Cortex of kidney (tissue), 1 donor: ENCODE measurements at places on chromosomes 5 and 9.

DNA sequence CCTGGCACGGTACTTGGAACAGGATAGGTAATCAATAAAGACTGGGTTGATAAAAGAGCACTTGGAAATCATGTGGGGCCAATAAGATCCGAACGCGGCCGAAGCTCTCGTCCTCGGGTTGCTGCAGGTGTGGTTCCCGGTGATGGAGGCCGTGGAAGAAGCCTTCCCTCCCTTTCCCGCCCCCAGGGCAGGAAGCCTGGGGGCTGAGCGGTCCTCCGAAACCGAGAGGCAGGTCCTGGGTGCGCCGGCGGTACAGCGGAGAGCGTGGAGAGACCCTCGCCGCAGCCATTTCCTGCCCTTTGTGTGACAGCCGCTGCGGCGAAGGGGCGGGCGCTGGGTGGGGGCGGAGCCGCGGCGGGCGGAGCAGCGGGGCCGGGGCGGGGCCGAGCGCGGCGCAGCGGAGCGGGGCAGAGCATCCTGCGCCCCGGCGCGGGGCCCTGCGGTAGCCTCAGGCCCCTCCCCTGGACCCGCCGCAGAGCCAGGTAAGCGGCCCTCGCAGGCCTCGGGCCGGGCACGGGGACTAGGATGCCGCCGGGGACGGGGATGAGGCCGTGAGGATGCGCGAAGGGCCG is at the start of gene CYFIP2:
TSS of gene CYFIP2 (plus strand) at position 410 of the 572 bp plus-strand sequence. CDS start 19,239 bp downstream, outside the sequence.
- no peak for DNase-seq

GRCh38 chr5:31156631-31157160 is 36.8 kb upstream of the CDH6 start:
- DNase-seq = no peak

GRCh38 chr9:134468358-134468757 is 142.1 kb downstream of the RXRA start:
- no peak for DNase-seq

GRCh38 chr9:128828719-128829452 is 708 bp downstream of the SPOUT1 start:
- no peak for DNase-seq

- no peak for DNase-seq
Measured at GRCh38 chr9:71025728-71026127, 95.7 kb downstream of the TRPM3 start.

- no peak for DNase-seq
Measured at GRCh38 chr5:141338538-141339306, at the start of gene PCDHGA2. TSS of gene PCDHGA2 (plus strand) at chr5:141338760.

GRCh38 chr5:141529873-141530272 is 41.0 kb downstream of the PCDHGC5 start:
- no peak for DNase-seq

GRCh38 chr5:91486638-91487037 is 103.5 kb upstream of the ARRDC3 start:
- DNase-seq = no peak

DNA sequence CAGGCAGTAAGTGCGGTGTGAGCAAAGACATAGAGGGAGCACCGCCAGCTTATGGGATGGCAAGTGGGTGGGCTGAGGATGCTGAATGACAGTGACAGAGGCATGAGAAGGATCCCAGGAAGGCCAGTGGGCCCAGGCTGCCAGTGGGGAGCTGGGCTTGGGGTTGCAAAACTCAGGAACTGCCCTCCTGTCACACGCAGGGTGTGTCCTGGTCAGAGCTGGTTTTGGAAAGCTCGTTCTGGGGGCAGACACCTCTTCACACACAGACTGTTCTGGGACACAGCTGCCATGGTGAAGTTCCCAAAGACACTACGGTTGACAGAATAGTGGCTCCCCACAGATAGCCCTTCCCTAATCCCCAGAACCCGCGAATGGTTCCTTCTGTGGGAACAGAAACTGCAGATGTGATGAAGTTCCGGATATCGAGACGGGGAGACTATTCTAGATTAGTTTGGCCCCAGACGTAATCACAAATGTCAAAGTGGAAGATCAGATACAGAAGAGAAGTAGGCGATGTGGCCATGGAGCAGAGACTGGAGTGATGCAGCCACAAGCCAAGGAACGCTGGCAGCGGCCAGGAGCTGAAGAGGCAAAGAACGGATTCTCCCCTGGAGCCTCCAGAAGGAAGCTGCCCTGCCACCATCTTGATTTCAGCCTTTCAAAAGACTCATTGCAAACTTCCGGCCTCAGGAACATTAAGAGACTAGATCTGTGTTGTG is 159.0 kb downstream of the COL23A1 start:
- no peak for DNase-seq

GRCh38 chr5:86439593-86440110 is 178.1 kb upstream of the COX7C start:
- no peak for DNase-seq

DNA sequence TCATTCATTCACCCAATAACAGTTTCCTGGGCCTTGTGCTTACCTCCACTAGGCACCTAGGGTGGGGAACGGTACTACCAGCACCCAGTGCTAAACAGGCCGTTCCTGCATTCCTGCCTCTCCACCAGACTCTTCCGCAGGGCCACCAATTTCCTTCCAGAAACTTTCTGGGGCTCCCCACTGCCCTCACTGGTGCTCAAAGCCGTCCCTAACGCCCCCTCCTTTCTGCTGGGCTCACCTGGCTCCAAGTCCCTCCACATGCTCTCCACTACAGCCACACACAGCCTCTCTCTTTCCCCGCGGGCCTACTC is 1.4 kb downstream of the PHF19 start:
- DNase-seq = no peak

DNA sequence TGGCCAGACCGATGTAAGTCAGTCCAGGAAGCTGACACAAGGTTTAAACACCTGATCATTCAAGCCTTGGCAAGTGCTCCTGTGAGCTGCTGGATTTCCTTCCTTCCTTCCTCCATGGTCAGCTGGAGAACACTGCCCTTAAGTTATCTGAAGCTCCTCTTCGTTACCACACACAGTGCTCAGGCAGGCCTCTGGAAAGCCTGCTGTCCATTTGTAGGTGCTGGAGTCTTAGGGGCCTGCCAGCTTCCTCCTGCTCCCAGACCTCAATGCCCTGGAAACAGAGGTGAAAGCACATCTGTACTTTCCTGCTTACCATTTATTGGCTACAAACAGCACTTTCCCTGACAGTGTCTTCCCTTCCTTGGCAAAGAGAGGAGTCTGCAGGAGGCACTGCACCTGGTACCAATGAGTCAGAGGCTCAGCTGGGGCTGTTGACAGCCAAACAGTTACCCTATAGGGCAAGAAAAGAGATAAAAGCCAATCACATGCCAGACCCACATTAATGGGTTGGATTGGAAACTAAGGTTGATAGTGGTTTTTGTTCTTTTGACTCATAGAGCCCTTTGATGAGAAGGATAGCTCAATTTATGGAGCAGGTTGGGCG is 72.6 kb upstream of the PUM3 start:
- no peak for DNase-seq

GRCh38 chr5:176740702-176741496 is 69.5 kb upstream of the UNC5A start:
- no peak for DNase-seq

GRCh38 chr9:751137-752051 is 90.1 kb upstream of the DMRT1 start:
- DNase-seq = no peak

DNA sequence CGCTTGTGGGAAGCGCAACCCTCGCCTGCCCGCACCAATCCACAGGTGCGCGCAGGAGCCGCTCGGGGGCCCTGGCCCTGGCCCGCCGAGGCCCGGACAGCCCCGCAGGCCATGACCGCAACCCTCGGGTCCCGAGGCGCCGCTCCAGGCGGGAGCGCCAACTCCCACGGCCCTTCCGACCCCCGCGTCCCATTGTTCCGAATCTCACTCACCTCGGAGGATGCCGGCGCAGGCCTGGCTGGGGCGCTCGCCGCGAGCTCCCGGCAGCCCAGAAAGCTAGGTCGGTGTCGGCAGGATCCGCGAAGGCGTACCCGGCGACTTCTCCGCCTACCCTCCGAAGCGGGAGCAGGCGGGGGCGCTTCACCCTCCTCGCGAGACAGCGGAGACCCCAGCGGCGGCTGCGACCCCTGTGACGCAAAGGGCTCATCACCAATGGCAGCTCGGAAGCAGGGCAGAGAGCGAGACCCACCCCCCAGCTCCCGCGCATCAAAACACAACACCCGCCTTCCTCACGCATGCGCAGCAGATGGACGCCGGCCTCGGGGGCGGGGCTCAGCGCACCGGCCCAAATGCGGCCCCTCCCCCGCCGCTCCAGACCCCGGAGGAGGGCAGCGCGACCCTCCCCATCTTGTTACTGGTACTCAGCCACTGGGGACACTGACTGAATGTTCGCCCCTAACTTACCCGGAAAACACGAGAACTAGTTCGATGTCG is 1.4 kb upstream of the SMIM27 start:
- DNase-seq = peak; percentile 51
